ENCODE measurements at places on chromosomes 11 and 22.

DNA sequence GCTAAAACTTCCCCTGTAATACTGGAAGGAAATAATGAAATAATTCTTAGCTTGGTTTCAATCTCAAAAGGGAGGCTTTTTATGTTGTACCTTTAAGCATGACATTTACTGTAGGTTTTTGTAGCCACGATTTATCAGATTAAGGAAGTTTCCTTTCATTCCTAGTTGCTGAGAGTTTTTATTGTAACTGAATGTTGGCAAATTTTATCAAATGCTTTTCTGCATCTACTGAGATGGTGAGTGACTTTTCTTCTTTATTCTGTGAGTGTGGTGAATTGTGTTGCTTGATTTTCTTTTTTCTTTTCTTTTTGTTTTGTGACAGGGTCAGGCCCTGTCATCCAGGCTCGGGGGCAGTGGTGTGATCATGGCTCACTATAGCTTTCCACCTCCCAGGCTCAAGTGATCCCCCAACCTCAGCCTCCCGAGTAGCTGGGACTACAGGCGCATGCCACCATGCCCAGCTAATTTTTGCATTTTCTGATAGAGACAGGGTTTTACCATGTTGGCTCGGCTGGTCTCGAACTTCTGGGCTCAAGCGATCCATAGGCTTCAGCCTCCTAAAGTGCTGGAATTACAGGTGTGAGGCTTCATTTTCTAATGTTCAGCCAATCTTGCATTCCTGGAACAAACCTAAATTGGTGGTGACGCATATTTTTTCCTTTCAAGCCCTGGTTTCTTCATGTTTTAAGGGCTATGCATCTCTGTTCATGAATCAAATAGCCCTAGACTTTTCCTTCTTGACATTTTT is 26.2 kb downstream of the SUSD2 start:
- peak overlapping the region; percentile 64 for H3K27ac ChIP-seq
- no peak overlapping the region for H3K4me3 ChIP-seq
- no peak for DNase-seq

- no peaks in the 10 kb centered on the region for H3K27me3 ChIP-seq
- DNase-seq = no peak
- H3K36me3 ChIP-seq = no peaks in the 10 kb centered on the region
- H3K4me1 ChIP-seq = no peaks in the 10 kb centered on the region
These were observed 712.8 kb upstream of the CCDC90B start for GRCh38 chr11:83998921-83999320.

GRCh38 chr22:46085828-46086576 is 64.3 kb upstream of the PPARA start:
- H3K36me3 ChIP-seq = no peaks in the 10 kb centered on the region
- no peaks in the 10 kb centered on the region for H3K27me3 ChIP-seq
- H3K4me3 ChIP-seq = no peak overlapping the region

GRCh38 chr22:31089160-31090100 is 8.3 kb downstream of the SMTN start:
- no peak overlapping the region for H3K4me3 ChIP-seq
- no peaks in the 10 kb centered on the region for H3K27me3 ChIP-seq
- peak; percentile 42 for DNase-seq

- H3K27me3 ChIP-seq = no peaks in the 10 kb centered on the region
- no peaks in the 10 kb centered on the region for H3K36me3 ChIP-seq
- no peak overlapping the region for H3K27ac ChIP-seq
- no peak overlapping the region for H3K4me3 ChIP-seq
These were observed 501.6 kb downstream of the MIAT start for GRCh38 chr22:27159016-27159415.

Data from colonic mucosa (tissue), 4 donors.